ENCODE measurements at places on chromosomes 4 and X.

DNA sequence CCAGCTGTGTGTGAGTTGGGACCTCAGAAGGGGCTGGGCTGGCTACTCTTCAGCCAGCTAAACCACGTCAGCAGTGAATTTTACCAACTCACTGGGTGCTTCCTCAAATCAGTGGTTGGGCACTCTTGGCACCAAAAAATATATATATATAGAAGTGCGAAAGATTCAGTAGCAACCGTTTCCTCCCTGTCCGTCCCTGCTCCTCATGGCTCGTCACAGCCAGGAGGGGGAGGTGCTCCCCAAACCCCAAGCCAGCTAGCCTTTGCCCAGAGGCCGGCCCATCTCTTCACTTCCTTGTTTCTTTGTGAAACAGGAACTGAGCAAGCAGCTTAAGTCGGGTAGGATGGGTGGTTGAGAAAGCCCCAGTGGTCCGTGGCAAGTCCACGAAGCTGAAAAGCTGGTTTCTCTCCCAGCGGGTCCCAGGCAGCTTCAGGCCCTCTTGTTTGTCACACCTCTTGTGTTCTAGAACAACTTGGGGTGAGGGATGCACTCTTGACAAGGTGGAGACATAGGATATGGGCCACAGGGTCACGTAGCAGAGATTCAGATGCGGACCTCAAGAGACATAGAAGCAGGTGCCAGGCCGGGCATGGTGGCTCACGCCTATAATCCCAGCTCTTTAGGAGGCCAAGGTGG is 6.8 kb upstream of the SASH3 start:
- no peak for DNase-seq

GRCh38 chr4:163165217-163166017 is 1.3 kb downstream of the NAF1 start:
- no peak for DNase-seq

- peak; percentile 25 for DNase-seq
These were observed 3.7 kb upstream of the BEX4 start for GRCh38 chrX:103211012-103211715.

GRCh38 chr4:137559801-137560200 is 27.5 kb upstream of the PCDH18 start:
- no peak for DNase-seq

- DNase-seq, result peak; percentile 50
These were observed 218.9 kb downstream of the OR13H1 start for GRCh38 chrX:131762802-131763234.

DNA sequence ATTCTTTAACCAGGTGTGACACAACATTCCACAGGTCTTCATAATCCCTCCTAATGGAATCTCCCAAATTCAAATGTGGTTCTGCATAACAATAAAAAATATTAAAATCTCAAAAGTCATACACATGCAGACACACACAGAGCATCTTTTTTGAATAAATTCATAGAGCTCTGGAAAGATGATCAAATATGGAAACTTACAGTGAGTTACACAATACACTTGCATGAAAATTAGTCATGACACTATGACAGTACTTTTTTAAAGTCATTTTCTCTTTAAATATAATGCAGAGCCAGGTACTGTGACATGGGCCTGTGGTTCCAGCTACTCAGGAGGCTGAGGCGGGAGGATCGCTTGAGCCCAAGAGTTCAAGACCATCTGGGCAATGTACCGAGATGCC is 38.9 kb downstream of the DDX60L start:
- DNase-seq, result no peak
